Endodermal cell (in vitro differentiated cells): ENCODE measurements at places on chromosomes 4 and X.

- no peak overlapping the region for H3K4me3 ChIP-seq
- H3K4me1 ChIP-seq = no peaks in the 10 kb centered on the region
- no peaks in the 10 kb centered on the region for H3K36me3 ChIP-seq
Observed at GRCh38 chr4:52560844-52561280, 98.2 kb downstream of the USP46 start.

DNA sequence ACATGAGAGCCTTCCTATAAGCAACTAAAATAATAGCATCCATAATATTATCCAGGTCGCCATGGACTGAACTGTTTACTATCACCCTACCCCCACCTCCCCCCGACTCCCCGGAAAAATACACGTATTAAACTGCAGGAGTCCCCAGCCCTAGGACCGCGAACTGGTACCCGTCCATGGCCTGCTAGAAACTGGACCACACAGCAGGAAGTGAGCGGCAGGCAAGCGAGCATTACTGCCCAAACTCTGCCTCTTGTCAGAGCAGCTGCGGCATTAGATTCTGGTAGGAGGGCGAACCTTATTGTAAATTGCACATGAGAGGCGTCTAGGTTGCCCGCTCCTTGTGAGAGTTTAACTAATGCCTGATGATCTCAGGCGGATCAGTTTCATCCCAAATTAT, 405.8 kb upstream of the ADGRL3 start:
- H3K4me3 ChIP-seq = no peak overlapping the region
- H3K4me1 ChIP-seq = peaks cover 4% of the 10 kb centered on the region
- H3K27ac ChIP-seq = no peak overlapping the region
- no peak for DNase-seq
- H3K36me3 ChIP-seq = no peaks in the 10 kb centered on the region

DNA sequence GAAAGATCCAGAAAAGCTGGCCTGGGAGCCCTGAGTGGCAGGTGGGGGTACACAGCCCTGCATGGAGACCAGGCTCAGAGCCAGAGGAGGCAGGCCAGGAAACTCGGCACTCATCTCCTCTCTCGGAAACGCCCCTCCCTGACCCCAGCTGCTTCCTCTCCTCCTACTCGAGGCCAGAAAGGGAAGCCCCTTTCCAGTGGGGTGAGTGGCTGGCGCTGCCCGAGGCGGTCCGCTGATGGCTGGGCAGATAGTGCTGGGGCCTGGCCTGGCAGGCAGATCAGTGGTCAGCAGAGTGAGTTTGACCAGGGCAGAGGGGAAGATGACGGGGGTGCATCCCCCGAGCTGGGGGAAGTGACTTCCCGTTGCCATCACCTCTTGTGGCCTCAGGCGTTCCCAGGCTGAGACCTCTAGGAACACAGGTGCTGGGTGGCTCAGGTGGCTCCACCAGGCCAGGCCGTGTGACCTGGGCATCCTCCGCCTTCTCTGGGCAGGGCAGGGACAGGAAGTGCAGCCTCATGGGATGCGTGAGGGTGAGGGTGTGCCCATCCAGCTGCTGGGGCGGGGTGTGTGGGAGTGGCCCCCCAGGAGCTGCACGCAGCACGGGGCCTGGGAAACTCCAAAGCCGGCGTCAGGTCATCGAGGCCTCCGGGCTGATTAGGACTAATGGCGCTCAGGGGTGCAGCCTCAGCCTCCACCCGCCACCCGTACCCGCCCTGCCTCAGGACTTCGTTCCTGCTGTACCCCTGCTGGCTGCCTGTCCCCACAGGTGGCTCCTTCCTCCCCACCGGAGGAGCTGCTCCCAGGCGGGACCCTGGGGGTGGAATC, 5.7 kb downstream of the SH3BP2 start:
- H3K27ac ChIP-seq = no peak overlapping the region
- peaks cover 11% of the 10 kb centered on the region for H3K27me3 ChIP-seq
- H3K4me3 ChIP-seq = no peak overlapping the region
- DNase-seq = no peak
- H3K36me3 ChIP-seq = no peaks in the 10 kb centered on the region

DNA sequence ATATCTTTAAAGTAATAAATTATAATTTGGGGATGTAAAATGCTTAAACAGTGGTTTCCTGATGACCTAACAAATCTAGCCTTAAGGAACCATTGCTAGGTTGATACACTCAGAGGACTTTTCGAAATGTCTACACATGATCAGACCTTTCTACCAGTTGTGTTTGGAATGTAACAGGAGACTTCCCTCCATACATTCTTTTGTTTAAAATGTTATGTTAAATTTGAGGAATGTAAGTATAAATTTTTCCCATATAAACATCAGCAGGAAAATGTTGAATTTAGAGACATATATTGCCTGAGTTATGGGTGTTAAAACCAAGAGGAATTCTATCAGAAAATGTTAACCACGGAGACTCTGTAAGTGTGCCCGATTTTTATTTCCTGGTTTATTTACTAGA, 190.6 kb upstream of the SPRY1 start:
- no peak for DNase-seq
- H3K4me3 ChIP-seq = no peak overlapping the region
- no peak overlapping the region for H3K27ac ChIP-seq
- no peaks in the 10 kb centered on the region for H3K36me3 ChIP-seq
- H3K27me3 ChIP-seq = no peaks in the 10 kb centered on the region
- H3K4me1 ChIP-seq = no peaks in the 10 kb centered on the region

DNA sequence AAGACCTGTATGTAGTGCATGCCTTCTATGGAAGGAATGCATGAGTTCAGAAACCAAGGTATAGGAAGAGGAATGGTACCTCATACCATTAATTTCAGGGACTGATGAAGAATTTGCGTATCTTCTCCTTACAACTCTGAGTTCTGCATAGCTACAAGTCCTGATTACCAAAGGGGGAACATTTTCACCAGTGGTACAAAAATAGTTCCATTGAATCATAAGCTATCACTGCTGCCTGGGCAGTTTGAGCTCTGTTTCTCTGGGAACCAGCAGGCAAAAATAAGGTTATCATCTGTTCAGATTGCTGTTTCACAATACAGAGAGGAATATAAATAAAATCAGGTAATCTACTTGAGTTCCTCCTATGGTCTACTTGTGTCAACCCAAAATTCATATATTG, 77.9 kb upstream of the GNPDA2 start:
- H3K4me3 ChIP-seq = no peak overlapping the region
- no peaks in the 10 kb centered on the region for H3K36me3 ChIP-seq
- no peak overlapping the region for H3K27ac ChIP-seq
- H3K27me3 ChIP-seq = no peaks in the 10 kb centered on the region

GRCh38 chr4:79042079-79042674, 102.9 kb upstream of the PAQR3 start:
- no peaks in the 10 kb centered on the region for H3K27me3 ChIP-seq
- no peak overlapping the region for H3K27ac ChIP-seq
- DNase-seq = no peak
- peaks cover 6% of the 10 kb centered on the region for H3K4me1 ChIP-seq
- H3K36me3 ChIP-seq = no peaks in the 10 kb centered on the region

- H3K27me3 ChIP-seq = no peaks in the 10 kb centered on the region
- H3K4me1 ChIP-seq = no peaks in the 10 kb centered on the region
- no peak for DNase-seq
- no peak overlapping the region for H3K4me3 ChIP-seq
- H3K36me3 ChIP-seq = no peaks in the 10 kb centered on the region
- H3K27ac ChIP-seq = no peak overlapping the region
Observed at GRCh38 chr4:156992943-156993342, 21.3 kb upstream of the PDGFC start.

- peaks cover 38% of the 10 kb centered on the region for H3K27me3 ChIP-seq
- H3K4me1 ChIP-seq = no peaks in the 10 kb centered on the region
- no peak overlapping the region for H3K27ac ChIP-seq
Observed at GRCh38 chr4:20109391-20109790, 142.3 kb upstream of the SLIT2 start.

DNA sequence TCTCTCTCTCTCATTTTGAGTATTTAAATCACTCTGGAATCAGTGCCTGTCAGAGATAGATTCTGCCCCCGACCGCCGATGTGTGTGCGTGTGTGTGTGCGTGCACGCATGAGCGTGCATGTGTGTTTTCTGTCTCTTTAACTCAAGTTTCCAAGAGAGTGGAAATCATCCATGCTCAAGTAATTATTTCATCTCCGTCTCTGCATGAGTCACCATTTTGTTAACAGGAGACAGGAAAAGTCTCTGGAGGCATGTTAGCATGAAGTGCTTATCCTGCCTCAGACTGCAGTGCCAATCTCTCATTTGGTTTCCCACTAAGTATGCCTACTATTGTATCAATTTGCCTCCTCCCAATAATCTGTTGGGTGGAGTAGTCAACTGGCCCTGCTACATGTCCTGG, 182.9 kb upstream of the NHS start:
- DNase-seq = no peak
- H3K4me1 ChIP-seq = no peaks in the 10 kb centered on the region
- no peaks in the 10 kb centered on the region for H3K27me3 ChIP-seq
- H3K36me3 ChIP-seq = no peaks in the 10 kb centered on the region

- H3K27ac ChIP-seq = no peak overlapping the region
- no peaks in the 10 kb centered on the region for H3K36me3 ChIP-seq
- DNase-seq = no peak
Observed at GRCh38 chr4:131613086-131613823, 1535.8 kb upstream of the PCDH10 start.

DNA sequence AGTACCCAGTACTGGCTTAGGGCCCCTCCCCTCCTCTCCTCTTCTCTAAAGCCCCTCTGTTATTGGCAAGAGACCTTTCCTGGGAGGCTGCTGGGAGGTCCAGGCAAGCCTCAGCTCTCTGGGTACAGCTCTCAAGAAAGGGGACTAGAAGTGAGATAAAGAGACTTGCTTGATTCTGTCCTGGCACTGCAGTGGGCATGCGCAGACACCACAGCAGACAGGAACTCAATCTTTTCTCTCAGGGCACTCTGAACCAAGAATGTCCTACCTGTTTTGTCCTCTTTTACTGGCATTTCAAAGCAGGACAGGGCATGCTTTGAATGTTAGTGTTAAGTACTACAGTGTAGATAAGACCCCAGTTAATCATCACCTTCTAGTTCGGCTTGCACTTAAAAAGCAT, 74.9 kb downstream of the NYX start:
- no peak for DNase-seq
- H3K27ac ChIP-seq = no peak overlapping the region
- no peak overlapping the region for H3K4me3 ChIP-seq

DNA sequence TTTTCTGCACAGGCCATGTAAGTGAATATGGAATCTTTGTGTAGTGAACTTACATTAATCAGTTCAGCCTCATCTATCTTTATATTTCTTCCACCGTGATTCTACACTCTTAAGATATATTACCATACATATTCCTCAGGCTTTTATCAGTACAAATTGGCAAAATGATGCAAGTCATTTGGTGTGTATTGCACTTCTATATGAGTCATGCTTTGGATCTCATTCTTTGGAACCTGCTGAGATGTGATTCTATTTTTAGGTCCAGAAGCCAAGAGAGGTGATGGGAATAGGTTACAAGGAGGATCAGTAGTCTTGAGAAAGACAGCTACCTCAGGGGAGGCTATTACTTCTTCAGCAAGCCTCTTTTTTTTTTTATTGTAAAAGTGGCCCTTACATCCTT, 204.4 kb downstream of the ZNF330 start:
- H3K27ac ChIP-seq = no peak overlapping the region
- DNase-seq = no peak
- no peaks in the 10 kb centered on the region for H3K27me3 ChIP-seq
- no peak overlapping the region for H3K4me3 ChIP-seq
- H3K4me1 ChIP-seq = no peaks in the 10 kb centered on the region
- H3K36me3 ChIP-seq = no peaks in the 10 kb centered on the region

DNA sequence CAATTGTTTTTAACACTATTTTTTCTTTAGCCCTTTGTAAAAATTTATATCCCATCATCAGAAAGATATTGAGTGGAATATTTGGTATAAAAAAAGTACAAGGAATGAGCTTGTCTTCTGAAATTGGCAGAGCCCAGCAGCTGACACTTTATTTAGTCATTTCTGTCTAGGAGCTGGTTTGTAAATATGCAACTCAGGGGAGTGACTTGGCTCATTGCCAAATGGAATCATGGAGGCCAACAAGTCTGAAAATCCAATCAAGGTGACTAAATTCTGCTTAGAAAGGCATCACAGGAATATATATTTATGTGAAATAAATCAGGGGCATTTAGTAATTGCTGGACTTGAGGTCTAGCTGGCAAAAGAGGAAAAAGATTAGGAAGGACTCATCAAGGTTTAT, 74.4 kb downstream of the OTC start:
- H3K27ac ChIP-seq = no peak overlapping the region
- no peaks in the 10 kb centered on the region for H3K4me1 ChIP-seq
- DNase-seq = no peak
- no peaks in the 10 kb centered on the region for H3K27me3 ChIP-seq
- no peaks in the 10 kb centered on the region for H3K36me3 ChIP-seq

DNA sequence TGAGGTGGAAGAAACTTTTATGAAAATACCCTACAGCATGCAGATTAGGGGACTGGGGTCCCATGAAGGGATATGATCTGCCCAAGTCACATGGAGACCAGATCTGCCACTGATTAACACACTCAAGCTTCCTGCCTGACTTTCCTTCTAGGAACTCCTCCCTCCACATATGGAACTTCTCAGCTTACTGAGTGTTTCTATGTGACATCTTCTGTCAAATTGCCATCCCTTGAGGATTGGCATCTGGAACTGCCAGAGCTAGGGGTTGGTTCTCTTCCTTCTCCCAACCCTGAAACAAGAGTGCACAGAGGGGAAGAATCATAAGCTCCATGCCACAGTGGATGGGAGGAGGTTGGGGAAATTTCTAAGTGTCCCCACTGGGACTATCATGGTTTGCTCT, 150.6 kb upstream of the MBNL3 start:
- H3K4me3 ChIP-seq = no peak overlapping the region
- H3K27ac ChIP-seq = no peak overlapping the region
- no peaks in the 10 kb centered on the region for H3K36me3 ChIP-seq
- H3K4me1 ChIP-seq = peaks cover 3% of the 10 kb centered on the region
- no peak for DNase-seq

GRCh38 chr4:107792711-107793110, 32.0 kb upstream of the SGMS2 start:
- no peak overlapping the region for H3K4me3 ChIP-seq
- no peaks in the 10 kb centered on the region for H3K27me3 ChIP-seq
- no peaks in the 10 kb centered on the region for H3K4me1 ChIP-seq
- H3K36me3 ChIP-seq = no peaks in the 10 kb centered on the region

DNA sequence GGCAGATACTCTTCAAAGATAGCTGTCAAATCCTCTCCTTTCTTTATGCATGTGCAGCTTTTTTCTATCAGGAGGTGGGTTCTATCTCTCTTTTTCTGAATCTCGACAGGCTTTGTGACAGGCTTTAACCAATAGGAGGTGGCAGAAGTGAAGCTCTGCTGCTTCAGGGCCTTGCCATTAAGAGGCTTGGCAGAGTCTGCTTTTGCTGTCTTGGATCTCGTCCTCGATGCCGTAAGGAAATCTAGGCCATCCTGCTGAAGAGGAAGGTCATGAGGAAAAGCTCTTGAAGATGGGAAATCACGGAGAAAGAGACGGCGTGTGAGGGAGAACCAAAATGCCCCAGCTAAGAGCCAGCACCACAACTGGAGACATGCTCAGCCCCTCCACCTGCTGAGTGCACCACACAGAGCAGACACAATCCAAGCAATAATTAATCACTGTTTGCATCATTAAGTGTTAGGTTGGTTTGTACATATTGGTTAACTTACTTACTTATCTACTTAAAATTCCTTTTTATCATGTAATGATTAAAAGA, 92.2 kb downstream of the DDIT4L start:
- H3K4me3 ChIP-seq = no peak overlapping the region
- no peaks in the 10 kb centered on the region for H3K27me3 ChIP-seq
- peaks cover 26% of the 10 kb centered on the region for H3K4me1 ChIP-seq
- peak; percentile 57 for DNase-seq
- H3K36me3 ChIP-seq = no peaks in the 10 kb centered on the region

GRCh38 chr4:121380776-121381462, at the start of gene QRFPR:
Gene QRFPR, minus strand, starts transcription at chr4:121381018. Its CDS starts 371 bp downstream, at chr4:121380647.
- no peak within 1 kb of the TSS for H3K27ac ChIP-seq
- H3K4me1 ChIP-seq = no peaks in the 10 kb centered on the region
- peaks cover 41% of the 10 kb centered on the region for H3K27me3 ChIP-seq
- H3K4me3 ChIP-seq = peak within 1 kb of the TSS; percentile 79
- H3K36me3 ChIP-seq = no peaks in the 10 kb centered on the region
- peak; percentile 86 for DNase-seq
